Kidney (tissue), 22 donors: ENCODE measurements at places on chromosomes 3 and 15. TPM values are rescaled to one million over a fixed set of nuclear protein-coding genes. Genes with fewer than 3 reads are reported as not detected.

DNA sequence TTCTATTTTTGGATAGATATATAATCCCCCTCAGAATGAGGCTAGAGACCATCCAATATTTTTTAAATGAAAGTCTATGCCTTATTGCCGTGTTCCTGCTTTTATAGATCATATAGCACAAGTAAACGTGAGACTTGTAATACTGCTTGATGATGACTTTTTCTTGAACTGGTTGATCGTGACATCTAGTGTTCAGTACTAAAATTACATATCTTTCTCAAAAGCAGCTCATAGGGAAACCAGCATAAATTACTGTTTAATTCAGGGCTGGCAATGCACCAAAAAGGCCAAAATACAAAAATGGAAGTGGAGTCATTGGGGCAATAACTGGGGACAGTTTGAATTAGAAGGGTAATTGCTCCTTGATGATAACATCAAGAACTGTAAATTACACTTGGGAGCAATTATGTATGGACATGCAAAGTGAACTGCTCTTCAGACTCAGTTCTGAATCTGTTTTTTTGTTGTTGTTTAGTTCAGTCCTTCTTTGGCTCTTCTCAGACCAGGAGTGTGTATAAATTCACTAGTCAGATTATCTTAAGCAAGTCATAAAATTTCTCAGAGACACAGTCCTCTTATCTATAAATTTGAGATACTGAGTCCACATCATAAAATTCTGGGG lies 325.3 kb downstream of the THSD4 start:
- no peaks in the 10 kb centered on the region for H3K27me3 ChIP-seq
- peaks cover 4% of the 10 kb centered on the region for H3K4me1 ChIP-seq
- no peak overlapping the region for H3K27ac ChIP-seq
- H3K4me3 ChIP-seq: no peak overlapping the region

- peak; percentile 36 for DNase-seq
- H3K4me3 ChIP-seq: no peak overlapping the region
- H3K36me3 ChIP-seq: no peaks in the 10 kb centered on the region
- H3K4me1 ChIP-seq: peaks cover 10% of the 10 kb centered on the region
- no peak overlapping the region for H3K27ac ChIP-seq
Observed at GRCh38 chr3:100001526-100002270, 112.6 kb downstream of the FILIP1L start.

DNA sequence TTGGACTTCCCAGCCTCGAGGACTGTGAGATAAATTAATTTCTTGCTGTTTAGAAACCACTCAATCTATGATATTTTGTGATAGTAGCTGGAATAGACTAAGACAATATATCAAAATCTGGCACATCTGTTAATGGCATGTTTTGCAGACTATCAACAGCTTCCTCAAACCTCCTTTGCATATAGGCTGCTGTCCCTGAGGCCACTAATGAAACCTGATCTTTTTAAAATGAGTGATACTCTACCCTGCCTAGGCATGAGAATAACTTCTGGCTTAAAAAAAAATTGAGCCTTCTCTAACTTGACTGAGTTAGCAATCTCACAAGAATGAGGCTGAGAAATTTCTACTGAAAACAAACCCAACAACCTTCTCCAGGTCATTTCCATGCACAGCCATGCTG lies 176.0 kb upstream of the CRBN start:
- no peak overlapping the region for H3K4me3 ChIP-seq
- no peak overlapping the region for H3K27ac ChIP-seq
- H3K36me3 ChIP-seq: no peaks in the 10 kb centered on the region
- no peaks in the 10 kb centered on the region for H3K4me1 ChIP-seq
- no peak for DNase-seq

The PAQR5 gene
- polyA plus RNA-seq: 32.7 TPM
